ENCODE measurements at places on chromosomes 11 and 22.
A peak's percentile ranks its signal among the peaks of the same experiment; 100 is the strongest.

DNA sequence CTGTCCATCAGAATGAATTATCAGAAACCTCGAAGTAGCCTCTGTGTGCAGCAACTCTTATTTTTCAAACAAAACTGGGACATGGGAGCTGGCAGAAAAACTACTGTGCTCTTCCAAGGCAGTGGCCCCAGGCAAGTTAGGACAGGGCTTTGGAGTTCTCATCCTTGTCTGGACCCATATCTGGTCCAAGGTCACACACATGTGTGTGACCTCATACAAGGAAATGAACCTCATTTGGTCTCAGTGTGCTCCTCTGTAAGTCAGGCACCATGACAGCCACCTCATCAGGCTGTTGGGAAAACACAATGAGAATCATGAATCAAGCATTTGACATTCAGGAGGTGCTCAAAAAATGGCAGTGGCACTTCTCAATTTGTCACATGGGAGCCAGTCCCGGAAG, 25.8 kb downstream of the LARGE1 start:
- no peak for DNase-seq

DNA sequence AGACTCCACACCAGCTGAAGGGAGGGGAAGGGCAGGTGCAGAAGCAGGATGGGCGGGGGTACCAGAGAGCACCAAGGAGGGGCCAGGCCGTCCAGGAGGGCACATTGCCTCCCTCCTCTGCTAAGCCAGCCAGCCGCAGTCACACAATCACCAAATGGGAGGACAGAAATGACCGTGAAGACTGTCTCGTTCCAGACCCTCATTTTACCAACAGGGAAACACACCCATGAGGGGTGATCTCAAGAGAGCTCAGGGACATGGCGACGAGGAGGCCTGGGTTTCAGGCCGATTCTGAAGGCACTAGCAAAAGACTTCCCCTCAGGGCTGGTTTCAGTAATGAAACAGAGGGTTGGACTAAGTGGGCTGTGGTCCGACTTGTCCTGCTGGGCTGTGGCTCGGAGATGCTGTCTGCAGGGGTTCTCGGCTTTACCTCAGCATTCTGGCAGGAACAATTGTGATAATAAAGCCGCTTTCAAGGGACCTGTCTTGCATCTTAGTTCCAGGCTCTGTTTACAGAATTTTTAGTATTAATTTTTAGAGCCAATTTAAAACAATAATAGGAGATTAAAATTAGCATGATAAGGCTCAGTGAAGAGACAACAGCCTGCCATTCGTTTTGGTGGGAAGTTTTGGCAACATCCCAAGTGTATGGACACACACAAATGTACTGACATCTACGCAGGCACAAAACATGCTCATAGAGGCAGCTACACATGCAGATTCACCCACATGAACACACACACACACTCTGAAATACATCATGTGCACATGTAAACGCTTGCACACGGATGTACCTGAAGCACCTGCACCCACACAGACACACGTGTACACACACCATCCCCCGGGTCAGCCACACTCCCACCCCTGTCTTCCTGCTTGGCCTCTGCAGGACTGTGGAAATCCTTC, 2.0 kb upstream of the B3GAT1 start:
- DNase-seq: no peak

DNA sequence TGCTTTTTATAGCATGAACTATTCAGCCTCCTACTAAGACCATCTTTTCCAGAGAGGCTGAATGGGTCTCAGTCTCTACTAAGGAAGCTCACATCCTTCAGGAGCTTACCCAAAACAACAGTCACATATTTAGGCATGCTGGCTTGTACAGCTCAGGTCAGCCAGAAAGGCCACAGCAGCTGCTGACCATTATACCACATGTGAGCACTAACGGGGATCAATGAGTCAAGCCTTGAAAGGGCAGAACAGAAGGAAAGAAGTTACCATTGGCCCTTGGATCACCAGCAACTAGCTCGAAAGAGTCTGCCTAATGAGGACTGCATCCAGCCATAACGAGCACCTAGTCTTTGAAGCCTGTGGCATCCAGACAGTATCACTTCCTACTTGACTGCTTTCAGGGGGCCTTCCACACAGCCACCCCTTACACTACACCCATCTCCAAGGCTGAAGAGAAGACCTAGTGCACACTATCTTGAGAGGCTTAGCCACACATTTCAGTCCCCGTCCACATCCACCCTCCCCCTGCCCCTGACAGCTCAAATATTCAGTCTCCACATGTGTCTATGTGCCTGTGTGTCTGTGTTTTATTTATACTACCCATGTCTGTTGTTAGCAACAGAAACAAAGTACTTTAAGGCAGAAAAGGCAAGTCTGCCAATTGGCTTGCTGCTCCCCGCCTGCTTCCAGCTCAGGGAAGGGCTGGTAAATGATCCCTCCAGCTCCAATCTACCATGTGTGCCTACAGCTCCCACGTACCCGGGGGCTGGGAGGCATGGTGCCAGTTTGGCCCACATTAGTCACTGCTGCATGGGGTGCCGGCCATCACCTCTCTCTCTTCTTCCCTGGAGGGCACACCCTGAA, 95.5 kb downstream of the RPL27A start:
- DNase-seq: no peak

- DNase-seq: no peak
Measured at GRCh38 chr11:45270946-45271716, 15.0 kb downstream of the SYT13 start.

DNA sequence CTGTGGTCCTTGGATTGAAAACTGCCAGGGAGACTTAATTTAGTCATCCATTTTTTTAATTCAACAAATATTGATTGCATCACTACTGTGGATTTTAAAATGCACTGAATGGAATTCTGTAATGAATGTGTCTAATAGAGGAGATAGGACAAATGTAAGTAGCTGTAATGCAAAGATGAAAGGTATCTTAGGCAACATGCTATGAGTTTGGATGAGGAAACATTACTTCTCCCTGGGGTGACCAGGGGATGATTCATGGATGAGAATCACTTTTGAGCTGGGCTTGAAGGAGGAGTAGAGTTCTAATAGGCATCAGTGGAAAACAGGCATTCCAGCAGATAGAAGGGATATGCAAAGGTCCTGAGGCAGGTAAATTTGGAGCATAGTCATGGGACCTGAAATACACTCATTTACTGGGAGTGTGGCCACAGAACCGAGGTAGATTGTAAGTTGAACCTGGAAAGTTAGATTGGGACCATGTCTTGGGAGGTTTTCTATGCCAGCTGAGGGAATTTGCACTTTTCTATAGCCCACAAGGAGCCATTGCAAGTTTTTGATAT, 43.4 kb downstream of the PKNOX2 start:
- no peak for DNase-seq

DNA sequence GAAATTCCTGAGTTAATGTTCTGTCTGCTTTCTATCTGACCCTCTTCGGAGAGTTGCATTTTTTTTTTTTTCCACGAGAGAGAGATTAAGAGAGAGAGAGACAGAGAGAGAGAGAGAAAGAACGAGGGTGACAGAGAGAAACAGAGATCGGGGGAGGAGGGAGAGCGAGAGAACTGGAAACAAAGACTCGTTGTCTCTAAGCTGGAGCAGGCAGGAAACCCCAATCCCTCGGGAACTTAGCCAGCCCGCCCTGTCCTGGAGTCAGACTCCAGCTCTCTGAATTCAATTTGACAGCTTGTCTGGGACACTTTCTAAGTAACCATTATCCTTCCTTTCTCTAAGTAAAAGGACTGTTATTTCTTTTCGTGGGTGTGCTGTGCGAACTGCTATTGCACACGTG, 76.9 kb downstream of the KCNJ1 start:
- DNase-seq: no peak

DNA sequence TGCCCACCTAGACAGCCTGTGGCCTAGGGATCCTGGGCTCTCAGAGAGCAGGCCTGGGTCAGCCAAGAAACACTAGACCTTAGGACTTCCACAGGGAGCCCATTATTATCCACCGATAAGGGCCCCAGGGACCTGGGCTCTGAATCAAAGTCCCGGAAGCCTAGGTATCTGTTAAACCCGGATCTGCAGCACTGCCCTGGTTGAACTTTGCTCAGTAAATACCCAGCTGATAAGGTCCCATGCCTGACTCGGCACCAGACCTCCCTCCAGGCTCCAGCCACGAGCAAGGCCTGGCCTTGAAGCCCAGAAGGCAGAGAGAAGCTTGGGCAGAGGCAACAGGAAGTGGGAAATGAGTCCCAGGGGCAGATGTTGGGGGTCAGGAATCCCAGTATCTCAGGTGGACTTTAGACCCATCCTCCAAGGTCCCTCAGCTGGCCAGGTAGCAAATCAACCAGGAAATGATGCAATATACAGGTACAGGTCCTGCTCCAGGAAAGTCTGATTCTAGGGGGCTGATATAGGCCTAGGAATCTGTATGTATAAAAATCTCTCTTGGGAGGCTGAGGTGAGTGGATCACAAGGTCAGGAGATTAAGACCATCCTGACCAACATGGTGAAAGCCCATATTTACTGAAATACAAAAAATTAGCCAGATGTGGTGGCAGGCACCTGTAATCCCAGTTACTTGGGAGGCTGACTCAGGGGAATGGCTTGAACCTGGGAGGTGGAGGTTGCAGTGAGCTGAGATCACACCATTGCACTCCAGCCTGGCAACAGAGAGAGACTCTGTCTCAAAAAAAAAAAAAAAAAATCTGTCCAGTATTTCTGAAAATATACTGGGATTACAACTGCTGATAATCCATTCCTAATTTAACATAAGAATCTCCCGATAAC, 18.7 kb downstream of the POU2AF1 start:
- DNase-seq: no peak

- DNase-seq: peak; percentile 76
Measured at GRCh38 chr22:19896665-19897355, 42.1 kb upstream of the GNB1L start.

GRCh38 chr22:38114484-38115398, 4.3 kb upstream of the BAIAP2L2 start:
- peak; percentile 82 for DNase-seq

- no peak for DNase-seq
Measured at GRCh38 chr11:65700399-65700798, 11.7 kb upstream of the KAT5 start.

DNA sequence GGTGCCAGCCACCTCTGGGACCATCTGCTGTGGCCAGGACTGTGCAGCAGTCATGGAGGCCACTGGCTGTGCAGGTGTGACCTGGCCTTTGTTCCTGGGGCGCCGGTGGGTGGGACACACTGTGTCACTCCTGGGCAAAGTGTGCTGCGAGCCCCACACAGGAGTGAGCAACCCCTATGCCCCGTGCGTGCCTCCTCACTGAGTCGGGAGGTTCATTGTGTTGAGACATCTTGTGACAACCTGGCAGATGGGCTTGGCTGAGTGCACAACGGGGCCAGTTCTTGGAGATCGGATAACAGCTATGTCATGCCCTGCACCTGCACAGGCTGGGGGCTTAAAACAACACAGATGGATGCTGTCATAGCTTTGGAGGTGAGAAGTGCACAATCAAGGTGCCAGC, 13.5 kb downstream of the ANO1 start:
- DNase-seq: no peak

- peak; percentile 97 for DNase-seq
Measured at GRCh38 chr11:128630367-128631230, 43.2 kb upstream of the ETS1 start.

DNA sequence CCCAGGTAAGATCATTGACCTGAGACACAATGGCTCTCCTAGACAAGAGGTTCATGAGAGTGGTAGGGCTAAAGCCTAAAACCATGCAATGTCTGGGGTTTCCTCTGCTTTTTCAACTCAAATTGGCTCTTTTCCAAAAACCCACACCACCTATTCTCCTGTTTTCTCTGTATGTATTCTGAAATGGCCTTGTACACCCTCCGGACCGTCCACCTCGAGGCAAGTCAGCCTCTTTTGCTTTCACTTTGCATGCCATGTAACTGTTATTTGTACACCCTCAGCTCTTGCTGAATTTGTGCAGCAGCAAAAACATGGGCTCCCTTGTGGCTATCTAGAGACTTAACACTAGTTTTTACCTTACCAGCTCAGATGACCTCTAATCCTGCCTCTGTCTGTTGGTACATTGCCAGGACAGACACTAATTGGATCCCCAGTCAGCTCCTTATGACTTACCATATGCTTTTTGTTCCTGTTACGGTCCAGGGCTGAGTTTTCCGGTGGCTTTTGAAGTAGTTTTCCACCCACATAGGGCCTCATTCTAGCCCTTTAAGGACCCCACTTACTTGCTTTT, 288.0 kb downstream of the SBF2 start:
- DNase-seq: no peak

Data from CD4-positive, alpha-beta T cell treated with Interleukin-17A for 4 hours (primary cell).